Neural cell (in vitro differentiated cells): ENCODE measurements at places on chromosomes 16 and 17. TPM values are rescaled to one million over a fixed set of nuclear protein-coding genes. Genes with fewer than 3 reads are reported as not detected.

Gene GNGT2
- polyA plus RNA-seq: not detected in 2 replicates

Gene GRAP
- 0.42 and 2.3 TPM in 2 replicates for polyA plus RNA-seq

Gene DOC2A
- polyA plus RNA-seq: 7.3 and 8.5 TPM in 2 replicates

Gene C17orf58
- polyA plus RNA-seq: 49.5 and 54.5 TPM in 2 replicates

Gene DNASE1
- polyA plus RNA-seq: 47.8 and 61.4 TPM in 2 replicates

Gene CCL5
- not detected in 2 replicates for polyA plus RNA-seq

Gene TMC8
- 0.24 and 0.41 TPM in 2 replicates for polyA plus RNA-seq

Gene TEKT3
- polyA plus RNA-seq: 1.7 and 3.1 TPM in 2 replicates

Gene ZPBP2
- not detected in 2 replicates for polyA plus RNA-seq

Gene SGCA
- 0.43 TPM in 1 of 2 replicates, not detected in the other for polyA plus RNA-seq

Gene SEPTIN1
- polyA plus RNA-seq: 0.38 TPM in 1 of 2 replicates, not detected in the other

Gene CPHXL2
- polyA plus RNA-seq: not detected in 2 replicates

Gene CACNG1
- polyA plus RNA-seq: 0.77 TPM in 1 of 2 replicates, not detected in the other

Gene AOC2
- 1.8 and 2.8 TPM in 2 replicates for polyA plus RNA-seq

Gene SCNN1B
- polyA plus RNA-seq: not detected in 2 replicates

Gene PRR15L
- not detected in 2 replicates for polyA plus RNA-seq

Gene BRIP1
- 0.42 and 0.47 TPM in 2 replicates for polyA plus RNA-seq

Gene ZFHX3
- 26.4 and 27.7 TPM in 2 replicates for polyA plus RNA-seq

Gene OTOA
- 0.12 and 1.3 TPM in 2 replicates for polyA plus RNA-seq

Gene YPEL3
- polyA plus RNA-seq: 76.9 and 90.1 TPM in 2 replicates

Gene ACOX1
- 30.1 and 31.2 TPM in 2 replicates for polyA plus RNA-seq

Gene CRHR1
- polyA plus RNA-seq: 3.3 and 4.5 TPM in 2 replicates

Gene PDIA2
- 109 and 142 TPM in 2 replicates for polyA plus RNA-seq

Gene C16orf46
- polyA plus RNA-seq: 8.7 TPM in 2 replicates

Gene AIPL1
- not detected in 2 replicates for polyA plus RNA-seq

Gene KRT31
- polyA plus RNA-seq: not detected in 2 replicates

Gene IGF2BP1
- 13.0 and 13.9 TPM in 2 replicates for polyA plus RNA-seq

Gene NOL3
- 8.4 and 17.0 TPM in 2 replicates for polyA plus RNA-seq

Gene ABCA3
- polyA plus RNA-seq: 30.7 and 34.1 TPM in 2 replicates

Gene ACSM2A
- not detected in 2 replicates for polyA plus RNA-seq

Gene EVPLL
- not detected in 2 replicates for polyA plus RNA-seq

Gene MT1X
- 3.0 and 8.1 TPM in 2 replicates for polyA plus RNA-seq

Gene FLOT2
- polyA plus RNA-seq: 27.5 and 34.5 TPM in 2 replicates

Gene TM4SF5
- polyA plus RNA-seq: not detected in 2 replicates

Gene SLC13A5
- not detected in 2 replicates for polyA plus RNA-seq

Gene SMIM36
- polyA plus RNA-seq: not detected in 2 replicates

Gene CCL15
- polyA plus RNA-seq: not detected in 2 replicates

Gene RAB37
- polyA plus RNA-seq: 0.32 TPM in 1 of 2 replicates, not detected in the other

Gene TMC5
- not detected in 2 replicates for polyA plus RNA-seq
